ENCODE measurements at places on chromosomes 16 and 17.

- no peak for ATAC-seq
Observed at GRCh38 chr17:79951361-79952264, 84.1 kb downstream of the TBC1D16 start.

GRCh38 chr17:46274238-46274637, 20.7 kb upstream of the LRRC37A start:
- no peak for ATAC-seq

GRCh38 chr17:34542700-34543336, 36.6 kb upstream of the TMEM132E start:
- no peak for ATAC-seq

GRCh38 chr16:47374629-47375028, 86.2 kb downstream of the ITFG1 start:
- ATAC-seq = no peak

DNA sequence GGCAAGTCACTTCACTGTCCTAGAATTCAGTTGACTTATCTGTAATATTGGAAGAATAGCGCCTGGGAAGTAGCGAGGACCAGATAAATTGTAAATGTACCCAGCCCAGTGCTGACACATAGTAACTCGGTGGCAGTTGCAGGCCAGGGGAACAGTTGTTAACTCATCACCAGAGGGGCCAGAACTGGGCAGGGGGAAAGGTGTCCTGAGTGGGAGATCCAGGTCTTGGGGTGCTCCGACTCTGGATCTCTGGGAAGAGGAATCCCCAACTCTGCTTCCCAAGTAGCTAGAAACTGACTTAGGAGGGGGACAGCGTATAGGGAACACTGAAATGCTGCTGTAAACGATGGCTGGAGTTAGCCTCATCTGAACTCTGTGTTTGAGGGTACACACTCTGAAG, 23.0 kb downstream of the BCL7C start:
- no peak for ATAC-seq

GRCh38 chr16:29745853-29746345, at the start of gene C16orf54:
Gene C16orf54, minus strand, starts transcription at chr16:29745990. Its CDS starts 1,039 bp downstream, at chr16:29744951.
- peak; percentile 74 for ATAC-seq

- ATAC-seq = no peak
Observed at GRCh38 chr17:55318081-55318480, 53.3 kb downstream of the HLF start.

- ATAC-seq = no peak
Observed at GRCh38 chr16:62974424-62974823, 938.2 kb upstream of the CDH8 start.

GRCh38 chr17:44356241-44356640, 7.4 kb downstream of the FAM171A2 start:
- ATAC-seq = no peak

DNA sequence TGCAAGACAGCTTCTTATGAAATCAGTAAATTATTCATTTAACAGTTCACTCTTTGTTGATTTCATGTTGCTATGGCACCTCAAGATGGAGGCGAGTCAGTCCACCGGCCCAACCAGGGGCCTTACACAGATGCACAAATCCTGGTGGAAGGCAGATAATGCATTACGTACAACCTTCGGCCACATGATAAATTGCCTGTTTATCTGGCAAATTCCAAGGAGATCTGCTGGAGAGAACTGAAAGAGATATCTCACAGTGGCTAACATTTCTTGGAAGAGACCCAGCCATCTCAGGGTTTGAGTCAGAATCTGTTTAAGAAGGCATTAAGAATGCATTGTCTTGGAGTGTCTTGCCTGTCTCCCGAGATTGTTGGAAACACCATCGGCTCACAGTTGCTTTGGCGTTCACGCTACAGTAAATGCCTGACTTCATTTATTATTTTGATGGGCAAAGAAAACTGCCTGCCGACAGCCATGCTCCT, 225.6 kb downstream of the MSI2 start:
- ATAC-seq = no peak

GRCh38 chr16:80718480-80719220, 85.7 kb downstream of the CDYL2 start:
- ATAC-seq = no peak
